ENCODE measurements at places on chromosomes 2 and 18. TPM values are rescaled to one million over a fixed set of nuclear protein-coding genes. Genes with fewer than 3 reads are reported as not detected.

- DNase-seq = no peak
- no peaks in the 10 kb centered on the region for H3K36me3 ChIP-seq
- H3K4me3 ChIP-seq = no peak overlapping the region
- no peaks in the 10 kb centered on the region for H3K27me3 ChIP-seq
Measured at GRCh38 chr2:124625561-124625960, 600.5 kb downstream of the CNTNAP5 start.

DNA sequence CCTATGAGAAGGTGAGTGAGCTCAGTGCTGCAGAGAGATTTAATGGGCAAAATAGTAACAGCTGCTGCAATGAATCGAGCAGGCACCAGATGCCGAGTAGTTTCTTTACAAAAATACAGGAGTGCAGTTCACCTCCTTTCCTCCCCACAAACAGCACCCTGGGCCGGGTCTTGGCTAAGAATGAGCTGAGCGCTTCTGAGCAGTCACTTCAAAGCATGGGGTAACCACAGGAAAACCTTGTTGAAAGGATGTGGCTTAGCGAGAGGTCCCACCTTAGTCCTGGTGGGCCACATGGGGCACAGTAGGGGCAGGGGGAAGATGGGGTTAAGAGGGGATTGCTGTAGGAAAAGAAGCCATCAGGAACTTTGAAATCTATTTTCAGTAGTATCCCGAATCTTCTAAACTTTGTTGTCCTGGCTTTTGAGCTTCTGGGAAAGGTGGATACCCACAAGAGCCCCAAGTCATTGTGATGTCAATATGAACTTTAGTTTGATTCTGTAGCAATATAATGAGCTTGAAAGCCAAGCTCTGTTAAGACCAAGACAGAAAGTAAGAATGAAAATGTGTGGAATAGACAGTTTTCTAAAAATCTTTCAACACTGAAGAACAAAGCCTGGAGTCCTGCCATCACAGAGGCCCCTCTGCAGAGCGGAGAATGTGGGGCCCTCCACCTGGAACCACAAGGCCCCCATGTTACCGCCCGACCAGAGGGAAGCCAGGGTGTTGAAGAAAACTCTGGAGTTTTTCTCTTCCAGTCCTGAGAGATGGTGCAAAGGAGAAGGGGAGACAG lies 101.0 kb upstream of the ZNF236 start:
- peaks cover 3% of the 10 kb centered on the region for H3K27me3 ChIP-seq
- H3K36me3 ChIP-seq = no peaks in the 10 kb centered on the region
- no peaks in the 10 kb centered on the region for H3K4me1 ChIP-seq
- no peak overlapping the region for H3K4me3 ChIP-seq

DNA sequence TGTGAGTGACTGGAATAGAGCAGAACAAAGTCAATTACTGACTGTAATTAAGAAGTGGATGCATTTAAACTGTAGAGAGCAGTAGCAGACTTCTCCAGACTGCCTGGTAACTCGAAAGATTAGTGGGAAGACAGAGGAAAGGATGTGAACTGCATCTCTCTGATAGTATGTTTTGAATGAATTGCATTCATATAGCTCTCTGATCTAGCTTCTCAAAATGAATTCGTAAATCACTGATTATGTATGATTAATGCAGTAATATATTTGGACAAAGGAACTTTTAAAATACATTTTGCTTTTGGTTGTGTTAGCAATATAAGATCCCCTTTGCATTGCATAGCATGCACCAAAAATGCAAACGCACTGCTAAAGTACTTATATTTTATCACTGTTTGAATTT lies 304.0 kb downstream of the ARHGAP15 start:
- H3K36me3 ChIP-seq = no peaks in the 10 kb centered on the region
- no peaks in the 10 kb centered on the region for H3K27me3 ChIP-seq
- no peak overlapping the region for H3K27ac ChIP-seq
- H3K4me3 ChIP-seq = no peak overlapping the region
- DNase-seq = no peak

DNA sequence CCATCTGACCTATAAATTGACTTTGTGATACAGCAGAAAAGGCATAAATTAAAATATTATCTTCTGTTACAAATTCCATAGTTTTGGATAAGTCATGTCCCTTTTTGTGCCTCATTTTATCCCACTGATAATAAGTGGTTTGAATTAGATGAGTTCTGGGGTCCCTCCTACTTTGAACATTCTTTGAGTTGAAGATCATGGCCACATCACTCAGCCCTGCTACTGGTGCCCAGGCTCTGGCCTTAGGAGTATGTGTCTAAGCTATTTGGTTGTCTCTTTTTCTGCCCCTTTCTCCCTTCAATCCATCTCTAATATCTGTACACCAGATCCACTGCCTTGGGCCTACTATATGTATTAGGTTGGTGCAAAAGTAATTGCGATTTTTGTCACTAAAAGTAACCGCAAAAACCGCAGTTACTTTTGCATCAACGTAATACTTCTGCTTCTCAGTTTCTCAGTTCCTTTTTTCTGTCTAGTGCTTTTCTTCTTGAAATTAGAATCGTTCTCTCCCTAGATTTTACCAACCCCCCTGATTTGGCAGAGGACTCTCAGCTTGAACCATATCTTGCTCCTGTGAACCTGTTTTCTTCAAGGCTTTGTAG lies 362.5 kb upstream of the TNP1 start:
- H3K27me3 ChIP-seq = peaks cover 4% of the 10 kb centered on the region
- H3K4me3 ChIP-seq = no peak overlapping the region
- no peaks in the 10 kb centered on the region for H3K36me3 ChIP-seq
- H3K27ac ChIP-seq = no peak overlapping the region
- DNase-seq = no peak
- H3K4me1 ChIP-seq = no peaks in the 10 kb centered on the region

DNA sequence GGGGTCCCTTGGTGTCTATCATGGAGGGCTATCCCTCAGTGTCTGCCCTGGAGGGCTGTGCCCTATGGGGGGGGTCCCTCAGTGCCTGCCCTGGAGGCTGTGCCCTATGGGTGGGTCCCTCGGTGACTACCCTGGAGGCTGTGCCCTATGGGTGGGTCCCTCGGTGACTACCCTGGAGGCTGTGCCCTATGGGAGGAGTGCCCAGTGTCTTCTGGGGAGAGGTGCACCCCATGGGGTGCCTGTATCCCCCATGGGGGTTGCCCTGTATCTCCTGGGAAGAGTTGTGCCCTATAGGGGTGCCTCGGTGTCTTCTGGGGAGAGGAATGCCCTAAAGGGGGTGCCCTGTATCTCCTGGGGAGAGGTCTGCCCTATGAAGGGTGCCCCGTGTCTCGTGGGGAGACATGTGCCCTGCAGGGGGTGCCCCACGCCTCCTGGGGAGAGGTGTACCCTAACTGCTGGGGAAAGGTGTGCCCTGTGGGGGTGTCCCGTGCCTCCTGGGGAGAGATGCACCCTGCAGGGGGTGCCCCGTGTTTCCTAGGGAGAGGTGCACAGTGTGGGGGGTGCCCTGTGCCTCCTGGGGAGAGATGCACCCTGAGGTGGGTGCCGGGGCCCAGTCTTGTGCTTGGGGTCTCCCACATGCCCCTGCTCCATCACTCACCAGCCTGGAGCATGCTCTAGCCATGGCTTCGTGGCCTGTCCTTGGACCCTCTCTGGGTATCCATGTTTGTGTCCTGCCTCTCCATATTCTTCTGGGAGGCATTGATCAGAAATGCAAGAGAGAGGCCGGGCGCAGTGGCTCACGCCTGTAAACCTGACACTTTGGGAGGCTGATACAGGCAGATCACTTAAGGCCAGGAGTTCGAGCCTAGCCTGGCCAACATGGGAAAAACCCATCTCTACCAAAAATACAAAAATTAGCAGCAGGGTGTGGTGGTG lies 215.6 kb downstream of the HDAC4 start:
- H3K27me3 ChIP-seq = no peaks in the 10 kb centered on the region
- H3K27ac ChIP-seq = no peak overlapping the region
- no peak overlapping the region for H3K4me3 ChIP-seq
- no peaks in the 10 kb centered on the region for H3K4me1 ChIP-seq
- no peak for DNase-seq
- H3K36me3 ChIP-seq = peaks cover 18% of the 10 kb centered on the region

GRCh38 chr2:6524691-6525474 lies 340.8 kb downstream of the CMPK2 start:
- no peaks in the 10 kb centered on the region for H3K36me3 ChIP-seq
- H3K4me1 ChIP-seq = peaks cover 4% of the 10 kb centered on the region
- H3K27me3 ChIP-seq = no peaks in the 10 kb centered on the region
- no peak overlapping the region for H3K4me3 ChIP-seq

DNA sequence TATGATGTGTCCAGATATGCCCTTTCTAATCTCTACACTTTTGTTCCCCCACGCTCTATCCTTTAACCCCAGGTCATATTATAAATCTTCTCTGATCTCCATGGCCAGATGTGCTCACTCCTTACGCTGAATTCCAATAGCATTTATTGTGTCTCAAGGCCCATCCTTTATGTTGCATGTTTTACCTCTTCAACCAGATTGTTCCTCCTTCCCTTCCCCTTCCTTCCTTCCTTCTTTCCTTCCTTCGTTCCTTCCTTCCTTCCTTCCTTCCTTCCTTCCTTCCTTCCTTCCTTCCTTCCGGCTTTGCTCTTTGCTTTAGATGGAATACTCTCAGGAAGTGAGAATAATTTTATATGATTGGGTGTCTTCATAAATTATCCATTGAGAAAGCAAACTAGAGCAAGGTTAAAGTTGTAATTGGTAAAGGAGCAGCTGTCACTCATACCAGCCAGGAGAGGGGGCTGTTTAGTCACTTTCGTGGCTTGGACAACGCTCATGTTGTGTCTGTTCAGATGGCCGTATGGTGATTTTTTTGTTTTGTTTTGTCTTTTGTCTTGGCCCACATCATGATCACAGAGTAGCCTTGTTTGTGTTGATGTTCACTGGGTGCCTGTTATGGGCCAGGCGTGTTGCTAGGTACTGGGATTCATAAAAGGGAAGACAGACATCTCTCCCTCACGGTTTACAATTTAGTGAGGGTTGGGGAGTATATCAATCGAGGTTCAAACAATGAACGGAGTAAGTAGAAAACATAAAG lies 68.0 kb downstream of the DAW1 start:
- no peak overlapping the region for H3K27ac ChIP-seq
- H3K27me3 ChIP-seq = peaks cover 5% of the 10 kb centered on the region
- peaks cover 11% of the 10 kb centered on the region for H3K4me1 ChIP-seq
- no peak overlapping the region for H3K4me3 ChIP-seq

GRCh38 chr2:217977840-217978535 lies 24.8 kb downstream of the TNS1 start:
- H3K36me3 ChIP-seq = peaks cover 5% of the 10 kb centered on the region
- DNase-seq = no peak
- peaks cover 19% of the 10 kb centered on the region for H3K4me1 ChIP-seq
- H3K27ac ChIP-seq = no peak overlapping the region
- peaks cover 8% of the 10 kb centered on the region for H3K27me3 ChIP-seq

DNA sequence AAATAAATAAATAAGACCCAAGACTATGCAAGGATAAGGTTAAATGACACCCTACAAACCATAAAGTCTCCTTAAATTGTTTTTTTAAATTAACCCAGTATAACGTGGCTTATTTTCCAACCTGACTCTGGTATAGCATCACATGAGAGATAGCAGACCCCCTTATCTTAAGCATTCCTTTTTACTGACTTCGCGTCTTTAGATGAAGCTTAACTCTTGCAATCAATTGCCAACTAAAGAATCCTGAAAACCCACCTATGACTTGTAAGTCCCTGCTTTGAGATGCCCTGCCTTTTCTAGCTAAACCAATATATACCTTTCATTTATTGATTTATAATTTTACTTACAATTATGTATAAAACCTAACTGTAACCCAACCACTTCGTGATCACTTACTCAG lies 57.1 kb upstream of the RAB12 start:
- peaks cover 3% of the 10 kb centered on the region for H3K27me3 ChIP-seq
- no peak overlapping the region for H3K27ac ChIP-seq
- no peak for DNase-seq
- no peak overlapping the region for H3K4me3 ChIP-seq

DNA sequence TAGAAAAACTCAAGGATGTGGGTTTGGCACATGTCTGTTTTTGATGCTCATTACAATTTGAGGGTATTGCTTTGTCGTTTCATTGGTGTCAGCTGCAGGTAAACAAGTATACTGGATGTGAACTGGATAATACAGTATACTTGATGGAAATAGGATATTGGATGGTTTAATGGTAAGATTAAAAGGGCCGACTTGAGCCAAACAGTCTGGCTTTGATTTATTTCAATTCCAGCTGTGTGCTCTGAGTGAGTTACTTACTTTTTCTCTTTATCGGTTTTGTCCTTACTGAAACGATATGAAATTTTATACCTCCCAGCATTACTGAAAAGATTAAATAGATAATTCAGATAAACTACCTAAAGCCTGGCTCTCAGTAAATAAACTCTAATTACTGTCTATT lies 227.6 kb downstream of the ASXL3 start:
- no peaks in the 10 kb centered on the region for H3K36me3 ChIP-seq
- H3K27me3 ChIP-seq = no peaks in the 10 kb centered on the region
- H3K27ac ChIP-seq = no peak overlapping the region
- DNase-seq = no peak

- H3K4me1 ChIP-seq = no peaks in the 10 kb centered on the region
- H3K4me3 ChIP-seq = no peak overlapping the region
- peaks cover 2% of the 10 kb centered on the region for H3K27me3 ChIP-seq
- H3K27ac ChIP-seq = no peak overlapping the region
Measured at GRCh38 chr2:186895451-186895850, 46.5 kb upstream of the ZSWIM2 start.

DNA sequence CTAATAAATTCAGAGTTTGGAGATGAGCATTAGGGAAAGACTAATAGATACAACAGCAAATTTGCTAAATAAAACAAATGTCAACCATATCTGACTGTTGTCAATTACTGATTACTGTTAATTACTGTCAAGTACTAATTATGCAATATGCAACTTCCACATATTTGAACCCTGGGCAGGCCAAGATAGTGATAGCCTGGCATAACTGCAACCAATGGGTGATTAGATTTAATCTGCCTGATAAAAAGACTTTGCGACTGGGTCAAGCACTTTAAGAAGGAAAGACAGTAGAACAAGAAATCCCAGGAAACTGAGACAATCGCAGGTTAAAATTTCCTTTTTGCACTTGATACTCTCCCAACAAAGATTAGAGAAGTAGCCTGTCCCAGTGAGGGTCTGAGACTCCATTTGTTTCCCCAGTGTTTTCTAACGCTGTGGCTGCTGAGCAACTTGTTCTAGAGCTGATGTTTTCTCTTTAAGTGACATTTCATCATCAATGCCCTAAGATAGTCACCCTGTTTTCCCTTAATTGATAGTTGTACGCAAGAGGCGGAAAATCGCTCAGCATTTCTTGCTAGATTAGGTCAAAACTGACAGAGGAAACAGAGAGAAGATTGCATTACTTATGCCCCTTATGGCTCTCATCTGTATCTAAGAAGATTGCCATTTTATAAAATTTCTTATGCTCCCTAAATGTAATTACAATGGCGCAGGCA lies 17.8 kb downstream of the ARHGAP15 start:
- no peaks in the 10 kb centered on the region for H3K36me3 ChIP-seq
- no peak for DNase-seq
- H3K27me3 ChIP-seq = no peaks in the 10 kb centered on the region
- H3K4me3 ChIP-seq = no peak overlapping the region
- no peaks in the 10 kb centered on the region for H3K4me1 ChIP-seq

Gene EHBP1
- total RNA-seq = 54.4 TPM

Gene SERPINB8
- total RNA-seq = 4.3 TPM

Gene CEP192
- 23.2 TPM for total RNA-seq

Gene PLCL1
- total RNA-seq = 13.6 TPM

Gene GLI2
- 1.2 TPM for total RNA-seq

Gene ARHGEF4
- 10.3 TPM for total RNA-seq
